ENCODE measurements at places on chromosomes 6 and 20.

- peak; percentile 74 for DNase-seq
Measured at GRCh38 chr6:38671885-38672467, 31.0 kb downstream of the GLO1 start.

DNA sequence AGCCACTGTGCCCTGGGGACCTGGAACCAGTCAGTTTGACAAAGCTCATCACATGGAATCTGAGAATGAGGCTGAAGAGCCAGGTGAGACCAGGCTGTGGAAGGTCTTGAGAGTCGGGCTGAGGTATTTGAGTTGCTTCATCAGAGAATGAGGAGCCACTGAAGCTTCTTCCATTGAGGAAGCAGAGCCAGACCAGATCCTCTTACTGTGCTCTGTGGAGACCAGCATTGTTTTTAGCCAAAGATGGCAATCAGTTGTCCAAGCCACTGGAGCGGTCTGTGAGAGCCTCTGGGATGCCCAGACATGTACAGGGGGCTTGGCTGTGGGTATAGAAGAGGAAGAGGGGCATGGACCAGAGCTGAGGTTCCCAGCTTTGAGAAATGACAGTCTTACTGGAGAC is 6.1 kb upstream of the EPB41L1 start:
- DNase-seq, result no peak

DNA sequence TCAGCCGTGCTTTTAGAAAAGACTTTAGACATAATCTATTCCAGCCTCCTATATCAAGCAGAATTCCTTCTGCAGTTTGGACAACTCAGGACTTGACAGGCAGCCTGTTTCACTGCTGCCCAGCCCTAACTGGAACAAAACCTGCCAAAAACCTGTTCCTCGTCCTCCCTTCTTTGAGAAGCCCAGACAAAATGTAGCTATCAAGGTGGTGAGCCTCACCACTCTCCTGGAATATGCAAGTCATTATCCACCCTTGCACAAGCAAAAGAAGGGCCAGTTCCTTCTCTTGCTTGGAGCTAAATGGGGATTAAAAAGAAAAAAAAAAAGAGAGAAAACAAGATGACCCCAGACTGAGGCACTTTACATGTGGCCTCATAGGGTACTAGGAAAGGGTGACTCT is 64.2 kb downstream of the TFAP2A start:
- no peak for DNase-seq

GRCh38 chr20:63863798-63864544 is 1.1 kb upstream of the TPD52L2 start:
- peak; percentile 69 for DNase-seq

DNA sequence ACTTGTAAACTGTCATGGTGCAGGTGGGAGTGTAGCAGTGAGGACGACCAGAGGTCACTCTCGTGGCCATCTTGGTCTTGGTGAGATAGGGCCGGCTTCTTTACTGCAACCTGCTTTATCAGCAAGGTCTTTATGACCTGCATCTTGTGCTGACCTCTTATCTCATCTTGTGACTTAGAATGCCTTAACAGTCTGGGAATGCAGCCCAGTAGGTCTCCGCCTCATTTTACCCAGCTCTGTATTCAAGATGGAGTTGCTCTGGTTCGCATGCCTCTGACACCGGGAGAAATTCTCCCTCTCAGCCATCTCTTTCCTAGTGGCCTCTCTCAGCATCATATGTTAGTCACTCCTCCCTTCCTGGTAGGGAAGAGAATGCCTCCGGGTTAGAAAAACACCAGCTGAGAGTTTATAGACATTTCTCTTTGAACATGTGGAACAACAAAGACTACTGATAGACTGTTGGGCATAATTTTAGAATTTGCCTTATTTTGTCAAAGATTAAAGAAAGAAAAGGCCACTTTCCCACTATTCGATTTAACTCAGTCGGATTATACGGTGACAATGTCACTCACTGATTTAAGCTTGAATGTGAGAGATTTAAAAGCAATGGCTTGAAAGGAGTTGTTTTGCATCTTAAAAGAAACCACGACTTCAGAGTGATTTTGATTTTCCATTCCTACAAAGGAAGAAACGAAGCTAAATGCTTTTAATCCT is 67.9 kb upstream of the SNX9 start:
- DNase-seq, result no peak

DNA sequence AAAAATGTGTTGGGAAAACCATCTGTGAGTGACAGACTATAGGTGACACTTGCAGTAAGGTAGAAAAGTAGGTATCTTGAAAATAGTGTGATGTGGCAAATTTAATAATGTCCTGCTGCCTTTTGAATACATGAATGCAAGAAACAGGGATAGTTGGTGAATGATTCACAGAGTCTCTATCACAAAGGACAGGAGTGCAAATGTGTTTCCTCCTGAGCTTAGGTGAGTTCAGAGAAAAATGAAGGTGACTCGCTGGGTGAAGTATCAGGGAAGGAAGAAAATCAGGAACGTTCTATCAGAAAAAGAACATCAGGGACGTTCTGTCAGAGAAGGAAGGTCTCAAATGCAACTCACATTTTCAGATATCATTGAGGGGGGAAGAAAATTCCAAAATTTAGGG is 557.8 kb upstream of the SLC35B3 start:
- no peak for DNase-seq

- DNase-seq, result no peak
Measured at GRCh38 chr6:68086199-68086598, 548.9 kb upstream of the ADGRB3 start.

GRCh38 chr20:25320035-25320800 is 70.4 kb downstream of the ABHD12 start:
- peak; percentile 94 for DNase-seq

DNA sequence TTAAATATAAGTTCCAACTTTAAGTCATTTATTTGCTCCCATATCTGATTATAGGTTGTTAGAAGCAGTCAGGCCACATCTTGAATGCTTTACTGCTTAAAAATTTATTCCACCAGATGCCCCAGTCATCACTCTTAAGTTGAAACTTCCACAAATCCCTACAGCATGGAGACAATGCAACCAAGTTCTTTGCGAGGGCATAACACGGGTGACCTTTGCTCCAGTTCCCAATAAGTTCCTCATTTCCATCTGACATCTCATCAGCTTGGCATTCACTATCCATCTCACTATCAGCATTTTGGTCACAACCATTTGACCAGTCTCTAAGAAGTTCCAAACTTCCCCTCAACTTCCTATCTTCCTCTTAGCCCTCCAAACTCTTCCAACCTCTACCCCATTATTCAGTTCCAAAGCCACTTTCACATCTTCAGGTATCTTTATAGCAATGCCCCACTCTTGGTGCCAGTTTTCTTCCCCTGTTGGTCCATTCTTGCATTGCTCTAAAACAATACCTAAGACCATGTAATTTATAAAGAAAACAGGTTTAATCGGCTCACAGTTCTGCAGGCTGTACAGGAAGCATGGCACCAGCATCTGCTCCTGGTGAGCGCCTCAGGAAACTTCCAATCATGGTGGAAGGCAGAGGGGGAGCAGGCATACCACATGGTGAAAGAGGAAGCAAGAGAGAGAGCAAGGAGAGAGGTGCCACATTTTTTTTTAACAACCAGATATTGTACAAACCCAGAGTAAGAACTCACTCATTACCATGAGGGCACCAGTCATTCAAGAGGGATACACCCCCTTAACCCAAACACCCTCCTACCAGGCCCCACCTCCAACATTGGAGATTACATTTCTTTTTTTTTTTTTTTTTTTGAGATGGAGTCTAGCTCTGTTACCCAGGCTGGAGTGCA is 15.9 kb upstream of the ITPR3 start:
- no peak for DNase-seq

- no peak for DNase-seq
Measured at GRCh38 chr6:6438286-6438685, 117.8 kb upstream of the F13A1 start.
